H4 (cell line): ENCODE measurements at places on chromosomes 4 and X. TPM values are rescaled to one million over a fixed set of nuclear protein-coding genes. Genes with fewer than 3 reads are reported as not detected.

GRCh38 chr4:10179957-10180602, 63.5 kb upstream of the WDR1 start:
- DNase-seq = no peak

DNA sequence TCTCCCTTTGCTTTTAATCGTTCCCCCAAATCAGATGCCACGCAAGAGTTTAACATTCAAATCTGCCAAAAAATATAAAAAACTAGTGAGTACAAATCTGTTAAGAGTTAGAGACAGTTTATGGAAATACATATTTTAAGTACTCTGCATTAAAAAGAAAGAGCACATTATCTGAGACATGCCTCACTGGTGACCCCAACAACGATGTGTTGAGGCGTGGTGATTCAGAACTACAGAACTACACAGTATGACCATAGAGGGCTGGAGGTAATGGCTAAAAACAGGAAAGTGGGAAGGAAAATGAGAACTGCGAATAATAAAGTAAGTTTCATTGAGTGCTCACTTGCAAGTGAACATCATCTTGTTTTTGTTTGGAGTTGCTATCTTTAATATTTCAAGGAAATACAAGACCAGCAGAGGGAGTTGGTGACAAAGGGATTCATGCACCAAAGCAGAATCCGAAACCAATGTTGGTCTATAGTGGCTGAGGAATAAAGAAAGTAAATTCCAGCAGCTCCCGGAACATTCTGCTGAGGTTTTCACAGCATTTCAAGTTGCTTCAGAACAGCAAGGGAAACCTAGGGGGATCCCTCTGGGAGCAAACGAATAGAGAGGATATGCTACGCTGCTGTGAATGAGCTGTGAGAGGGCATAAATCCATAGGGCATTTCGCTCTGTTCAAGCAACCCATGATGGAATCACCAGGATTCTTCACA, 92.2 kb downstream of the DCHS2 start:
- DNase-seq = peak; percentile 30

DNA sequence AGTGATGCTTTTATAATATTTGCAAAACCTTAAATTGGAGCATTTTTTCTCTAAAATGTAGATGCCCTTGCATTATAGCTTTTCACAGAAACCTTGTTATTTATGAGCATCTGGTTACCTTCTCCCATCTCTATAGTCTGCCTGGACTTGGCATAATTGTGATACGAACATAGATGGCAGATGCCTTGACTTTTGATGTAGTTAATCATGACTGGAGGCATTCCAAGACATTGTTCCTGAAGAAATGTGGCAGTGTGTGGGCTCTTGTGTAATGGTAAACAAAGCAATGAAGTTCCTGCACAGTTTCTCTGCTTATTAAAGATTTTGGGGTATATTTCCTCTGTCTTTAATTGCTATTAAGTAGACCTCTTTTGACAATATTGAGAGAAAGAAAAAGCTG, 500.1 kb downstream of the PCDH19 start:
- no peak for DNase-seq

DNA sequence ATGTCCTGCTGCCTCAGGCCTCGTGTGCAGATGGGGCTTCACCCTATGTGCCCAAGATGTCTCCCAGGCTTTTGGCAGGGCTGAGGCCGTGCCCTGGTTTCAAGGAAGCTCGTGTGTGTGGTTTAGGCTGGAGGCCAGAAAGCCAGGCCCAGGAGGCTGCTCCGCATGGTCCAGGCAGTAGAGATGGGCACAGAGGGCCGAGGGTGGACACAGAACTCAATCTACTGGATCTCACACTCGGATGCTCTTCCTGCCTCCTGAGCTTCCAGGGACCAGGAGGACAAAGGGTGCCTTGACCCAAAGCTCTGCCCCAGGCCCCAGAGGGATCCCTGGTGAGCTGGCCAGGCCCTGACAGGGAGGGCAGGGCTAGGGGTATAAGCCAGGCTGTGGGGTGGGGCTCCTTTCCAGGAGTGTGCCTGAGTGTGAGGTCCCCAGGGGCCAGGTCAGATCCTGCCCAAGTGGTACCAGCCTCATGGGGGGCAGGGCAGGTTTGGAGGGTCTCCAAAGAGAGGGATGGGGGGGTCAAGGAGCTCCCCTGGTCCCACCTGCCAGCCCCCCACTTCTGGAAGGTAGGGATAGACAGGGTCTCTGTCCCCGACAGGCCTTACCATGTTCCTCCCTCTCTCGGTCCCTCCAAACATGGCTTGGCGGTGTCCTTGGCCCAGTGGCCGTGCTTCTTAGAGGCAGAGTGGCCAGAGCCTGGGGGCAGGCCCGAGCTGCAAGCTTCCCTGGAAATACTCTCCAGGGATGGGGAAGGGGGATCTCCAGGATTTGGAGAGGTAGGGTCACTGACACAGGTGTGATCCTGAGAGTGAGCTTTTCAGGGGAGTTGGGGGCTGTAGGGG, 23.8 kb downstream of the HTRA3 start:
- DNase-seq = no peak

DNA sequence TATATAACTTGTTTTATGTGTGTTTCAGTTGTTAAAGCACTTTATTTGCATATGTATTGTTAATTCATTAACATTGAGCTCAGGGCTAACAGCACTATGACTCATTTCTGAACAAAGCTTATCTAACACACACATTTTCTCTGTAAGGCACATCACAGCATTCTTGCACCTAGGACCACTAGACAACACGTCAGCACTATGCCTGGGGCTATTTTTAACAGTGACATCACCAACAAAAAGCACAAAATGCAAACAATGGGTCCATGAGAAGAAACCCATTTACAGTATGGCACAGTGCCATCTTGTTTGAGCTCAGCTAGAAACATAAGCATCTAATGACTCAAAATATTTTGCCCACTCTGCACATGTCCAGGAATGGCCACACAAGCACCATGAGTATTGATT, 124.4 kb downstream of the RELL1 start:
- DNase-seq = peak; percentile 81

DNA sequence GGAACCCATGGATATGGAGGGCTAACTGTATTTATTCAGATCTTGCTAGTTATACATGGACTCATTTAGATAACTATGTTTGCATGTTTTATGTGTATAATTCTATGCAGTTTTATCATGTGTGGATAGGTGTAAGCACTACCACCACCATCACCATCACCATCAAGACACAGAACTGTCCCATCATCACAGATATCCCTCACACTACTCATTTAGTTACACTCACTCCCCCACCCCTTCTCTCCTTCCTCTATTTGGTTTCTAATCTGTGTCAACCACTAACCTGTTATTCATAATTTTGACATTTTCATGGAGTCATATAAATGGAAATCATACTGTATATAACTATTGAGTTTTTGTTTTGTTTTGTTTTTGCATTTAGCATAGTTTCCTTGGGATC, 43.7 kb downstream of the STAG2 start:
- DNase-seq = no peak

GRCh38 chrX:110703641-110704040, 92.0 kb downstream of the CHRDL1 start:
- no peak for DNase-seq

GRCh38 chr4:54728368-54728767, 70.6 kb downstream of the KIT start:
- no peak for DNase-seq

DNA sequence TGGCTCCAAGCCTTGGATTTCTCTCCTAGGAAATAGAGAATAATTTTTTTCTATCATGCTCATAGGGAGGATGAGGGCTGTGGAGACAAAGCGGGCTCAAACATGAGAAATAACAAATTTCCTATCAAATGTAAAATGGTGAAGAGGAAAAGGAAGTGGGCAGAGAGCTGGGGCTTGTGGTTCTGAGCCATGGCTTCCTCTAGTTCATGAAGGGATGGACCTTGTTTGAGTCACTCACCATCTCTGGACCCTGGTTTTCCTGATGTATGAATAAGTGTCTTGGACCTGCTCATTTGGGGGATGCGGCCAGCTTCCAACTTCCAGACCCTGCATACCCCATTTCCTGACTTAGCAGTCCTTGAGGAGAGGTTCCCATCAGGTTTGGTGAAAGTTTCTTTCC, 63.0 kb downstream of the MSX1 start:
- no peak for DNase-seq

DNA sequence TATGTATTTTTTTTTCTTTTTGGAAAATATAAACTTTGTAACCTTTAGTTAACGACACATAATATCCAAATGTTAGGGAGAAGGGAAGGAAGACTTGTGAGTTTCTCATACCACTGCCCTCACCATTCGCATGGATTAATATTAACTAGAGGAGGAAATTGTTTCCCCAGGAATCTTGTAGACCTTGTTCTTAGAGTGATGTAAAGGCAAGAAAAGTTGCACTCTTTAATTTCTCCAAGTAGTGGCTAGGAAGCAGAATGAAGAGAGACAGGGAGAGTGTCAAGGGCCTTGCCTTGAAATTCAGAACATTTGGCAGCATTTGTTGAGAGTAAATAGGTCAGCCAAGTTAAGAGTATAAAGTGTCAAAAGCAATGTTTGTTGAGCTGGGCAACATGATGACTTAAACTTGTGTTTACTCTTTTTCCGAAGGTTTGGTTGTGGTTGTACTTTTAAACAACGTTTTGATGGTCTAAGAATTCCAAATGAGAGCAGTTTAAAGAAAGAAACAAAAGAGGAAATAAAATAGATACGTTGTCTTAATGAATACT, 105.7 kb downstream of the TENM3 start:
- DNase-seq = no peak

DNA sequence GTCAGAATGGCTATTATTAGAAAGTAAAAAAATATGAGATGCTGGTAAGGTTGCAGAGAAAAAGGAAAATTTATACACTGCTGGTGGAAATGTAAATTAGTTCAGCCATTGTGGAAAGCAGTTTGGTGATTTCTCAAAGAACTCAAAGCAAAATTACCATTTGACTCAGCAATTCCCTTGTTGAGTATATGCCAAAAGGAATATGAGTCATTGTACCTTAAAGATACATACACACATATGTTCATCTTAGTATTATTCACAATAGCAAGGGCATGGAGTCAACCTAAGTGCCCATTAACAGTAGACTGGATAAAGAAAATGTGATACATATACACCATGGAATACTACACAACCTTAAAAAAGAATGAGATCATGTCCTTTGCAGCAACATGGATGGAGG, 148.2 kb downstream of the COMMD8 start:
- DNase-seq = peak; percentile 26

- DNase-seq = no peak
These were observed 1.3 kb upstream of the MRFAP1L1 start for GRCh38 chr4:6710996-6711395.

DNA sequence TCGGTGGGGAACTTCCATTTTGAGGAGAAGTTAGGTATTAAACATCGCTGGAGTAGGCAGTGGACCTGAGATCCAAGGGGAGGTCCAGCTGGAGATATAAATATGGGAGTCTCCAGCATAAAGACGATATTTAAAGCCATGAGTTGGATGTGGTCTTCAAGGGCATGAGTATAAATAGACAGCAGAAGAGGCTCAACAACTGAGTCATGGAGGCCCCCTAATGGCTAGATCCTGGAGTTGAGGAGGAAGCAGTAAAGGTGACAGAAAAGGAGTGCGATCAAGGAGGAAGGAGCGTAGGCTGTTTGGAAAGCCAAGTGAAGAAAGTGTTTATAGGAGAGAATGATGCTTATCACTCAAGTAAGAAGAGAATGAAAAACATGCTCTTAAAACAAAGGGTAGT, 18.1 kb upstream of the APBB2 start:
- DNase-seq = no peak

GRCh38 chr4:123127218-123127617, 204.8 kb upstream of the NUDT6 start:
- no peak for DNase-seq

GRCh38 chr4:109465069-109465468, 31.5 kb downstream of the SEC24B start:
- DNase-seq = no peak

DNA sequence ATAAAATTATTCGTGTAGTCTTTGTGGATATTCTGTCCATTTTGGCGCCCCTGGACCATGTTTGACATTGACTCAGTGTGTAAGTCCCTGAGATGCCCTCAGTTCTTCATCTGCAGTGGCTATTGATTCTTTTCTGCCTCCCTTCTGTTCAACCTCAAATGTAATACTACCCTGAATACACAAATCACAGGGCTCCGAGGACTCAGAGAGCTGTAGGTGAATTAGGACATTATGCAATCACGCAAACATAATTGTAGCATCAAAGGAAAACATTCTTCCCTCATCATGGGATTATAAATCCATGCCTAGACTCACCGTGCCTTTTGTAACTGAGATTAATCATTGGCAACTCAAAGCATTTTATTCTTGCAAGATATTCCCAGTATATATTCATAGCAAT, 161.4 kb upstream of the PACRGL start:
- DNase-seq = no peak

DNA sequence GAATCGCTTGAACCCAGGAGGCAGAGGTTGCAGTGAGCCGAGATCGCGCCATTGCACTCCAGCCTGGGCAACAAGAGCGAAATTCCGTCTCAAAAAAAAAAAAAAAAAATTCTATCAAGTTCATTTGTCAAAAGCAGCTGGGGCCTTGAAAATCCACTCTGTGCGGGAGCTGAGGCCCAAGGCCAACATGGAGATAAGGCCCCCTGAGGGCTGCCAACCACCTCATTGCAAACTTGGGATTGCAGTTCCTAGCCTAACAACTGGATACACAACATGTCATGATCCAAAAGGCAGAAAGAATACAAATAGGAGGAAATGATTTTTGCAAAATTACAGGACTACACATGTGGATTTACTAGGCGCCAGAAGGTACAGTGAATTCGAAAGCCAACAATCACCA, 22.5 kb upstream of the PRDX4 start:
- DNase-seq = no peak

GRCh38 chrX:21802839-21803238, 36.6 kb upstream of the MBTPS2 start:
- DNase-seq = no peak

- no peak for DNase-seq
These were observed 25.5 kb upstream of the ZNF330 start for GRCh38 chr4:141195095-141195707.

- DNase-seq = no peak
These were observed 264.5 kb upstream of the ANKRD50 start for GRCh38 chr4:124977045-124977444.

DNA sequence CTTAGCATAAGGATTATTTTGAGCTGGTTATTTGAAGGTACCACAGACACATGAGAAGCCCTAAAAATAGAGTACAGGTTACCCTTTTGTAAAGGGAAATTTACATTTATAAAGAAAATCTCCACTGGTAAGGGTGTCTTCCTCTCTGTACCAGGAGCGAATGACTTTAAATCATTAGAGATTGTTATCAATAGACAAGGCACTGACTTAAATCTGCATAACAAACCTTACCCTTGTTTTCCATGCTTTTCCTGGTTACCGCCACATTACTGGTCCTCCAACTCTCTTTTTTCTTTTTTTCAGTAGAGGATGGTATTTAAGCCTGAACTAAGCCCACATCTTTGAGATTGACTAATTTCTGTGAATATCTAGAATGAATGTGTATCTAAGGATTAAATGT, 129.8 kb downstream of the SLC7A11 start:
- no peak for DNase-seq

Gene DCTD
- 116 and 126 TPM in 2 replicates for total RNA-seq

Gene F8A2
- not detected in 2 replicates for total RNA-seq

Gene DOK7
- total RNA-seq = 0.04 and 0.58 TPM in 2 replicates

Gene FGF5
- 0.76 and 1.3 TPM in 2 replicates for total RNA-seq

Gene MTTP
- 0.23 and 0.31 TPM in 2 replicates for total RNA-seq

Gene IGFBP7
- total RNA-seq = 45.1 and 45.5 TPM in 2 replicates

Gene CTPS2
- 5.7 and 5.8 TPM in 2 replicates for total RNA-seq

Gene NUP62CL
- 0.48 TPM in 1 of 2 replicates, not detected in the other for total RNA-seq

Gene ASB11
- total RNA-seq = not detected in 2 replicates

Gene MAGED2
- total RNA-seq = 190 and 213 TPM in 2 replicates

Gene PF4V1
- total RNA-seq = not detected in 2 replicates

Gene AIMP1
- 46.5 and 50.0 TPM in 2 replicates for total RNA-seq

Gene HSD17B13
- total RNA-seq = 4.5 and 7.0 TPM in 2 replicates

Gene FMR1NB
- total RNA-seq = not detected in 2 replicates

Gene SYP
- 0.19 TPM in 1 of 2 replicates, not detected in the other for total RNA-seq

Gene SH3BGRL
- 73.1 and 90.2 TPM in 2 replicates for total RNA-seq

Gene POU3F4
- total RNA-seq = 0.79 and 0.82 TPM in 2 replicates

Gene EGF
- 10.3 and 11.8 TPM in 2 replicates for total RNA-seq
